Cardiac muscle cell (in vitro differentiated cells and primary cell): ENCODE measurements at places on chromosomes 12 and 14. TPM values are rescaled to one million over a fixed set of nuclear protein-coding genes. Genes with fewer than 3 reads are reported as not detected.

EML5 gene
- total RNA-seq, result 0.11 and 0.92 TPM in 2 replicates

LDHB gene
- total RNA-seq, result 842 and 1,015 TPM in 2 replicates

SLC2A14 gene
- 0.07 TPM in 1 of 2 replicates, not detected in the other for total RNA-seq

DNA sequence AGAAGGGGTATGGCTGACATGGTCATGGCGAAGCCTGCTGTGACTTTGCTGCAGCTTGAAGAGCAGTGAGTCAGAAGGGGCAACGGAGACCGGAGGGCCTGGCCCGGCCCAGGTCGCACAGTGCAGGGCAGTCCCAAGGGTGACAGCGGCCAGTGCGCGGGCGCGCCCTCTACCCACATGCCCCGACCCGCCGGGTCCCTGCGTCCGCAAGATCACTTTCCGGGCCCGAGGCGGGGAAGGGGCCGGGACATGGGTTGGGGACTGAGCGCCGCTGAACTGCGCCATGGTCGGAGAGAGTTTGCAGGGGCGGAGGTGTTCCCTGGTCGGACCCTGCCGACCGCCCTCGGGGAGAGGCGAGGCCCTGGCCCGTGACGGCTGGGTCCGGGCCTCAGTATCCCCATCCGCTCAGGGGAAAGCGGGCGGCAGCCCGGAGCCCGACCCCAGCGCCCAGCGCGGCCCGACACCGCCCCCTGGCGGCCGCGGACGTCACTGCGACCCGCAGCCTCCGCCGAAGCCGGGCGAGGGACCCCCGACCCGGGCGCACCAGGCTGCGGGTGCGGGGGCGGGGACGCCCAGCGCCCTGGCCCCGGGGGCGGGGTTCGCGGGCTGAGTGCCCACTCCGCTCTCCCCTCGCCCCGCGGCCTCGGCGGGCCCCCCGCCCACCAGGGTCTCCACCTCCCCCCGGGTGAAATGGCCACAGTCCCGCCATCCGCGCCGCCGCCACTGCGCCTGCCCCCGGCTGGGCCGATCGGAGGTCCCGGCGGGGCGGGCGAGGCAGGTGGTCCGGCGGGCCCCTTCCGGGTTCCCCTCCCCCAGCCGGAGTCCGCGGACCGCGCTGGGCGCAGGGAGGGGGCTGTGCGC lies 7.2 kb upstream of the ANKRD9 start:
- peak; percentile 79 for DNase-seq
- no peaks in the 10 kb centered on the region for H3K4me1 ChIP-seq
- no peak overlapping the region for H3K27ac ChIP-seq
- no peaks in the 10 kb centered on the region for H3K36me3 ChIP-seq
- H3K4me3 ChIP-seq, result peak overlapping the region; percentile 86

DNA sequence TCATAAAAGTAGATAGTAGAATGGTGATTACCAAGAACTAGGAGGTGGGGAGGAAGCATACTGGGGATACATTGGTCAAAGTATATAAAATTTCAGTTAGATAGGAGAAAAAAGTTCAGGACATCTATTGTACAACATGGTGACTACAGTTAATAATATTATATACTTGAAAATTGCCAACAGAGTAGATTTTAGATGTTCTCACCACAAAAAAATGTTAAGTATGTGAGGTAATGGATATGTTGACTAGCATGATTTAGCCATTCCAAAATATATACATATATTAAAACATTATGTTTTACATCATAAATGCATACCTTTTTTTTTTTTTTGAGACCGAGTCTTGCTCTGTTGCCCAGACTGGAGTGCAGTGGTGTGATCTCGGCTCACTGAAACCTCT lies 31.0 kb downstream of the TMEM116 start:
- no peak overlapping the region for H3K27ac ChIP-seq
- H3K4me1 ChIP-seq, result no peaks in the 10 kb centered on the region
- no peaks in the 10 kb centered on the region for H3K27me3 ChIP-seq

TOMM20L gene
- total RNA-seq, result not detected in 2 replicates

DNA sequence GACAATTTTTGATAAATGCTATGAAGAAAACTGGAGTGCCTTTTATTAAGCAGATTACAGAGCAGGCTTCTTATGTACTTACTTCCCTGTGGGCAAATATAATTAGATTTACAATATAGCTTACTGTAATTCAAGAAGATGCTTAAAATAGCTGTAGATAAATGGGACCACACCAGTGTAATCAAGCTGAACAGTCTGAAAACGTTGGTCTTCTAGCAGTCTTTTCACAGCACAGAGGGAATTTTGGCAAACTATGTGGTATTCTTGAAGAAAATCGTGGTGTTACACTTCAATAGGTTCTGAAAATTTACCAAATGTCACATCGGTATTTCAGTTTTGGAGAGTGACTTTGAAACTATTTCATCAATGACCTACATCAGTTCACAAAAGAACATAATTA lies 47.7 kb downstream of the SLC16A7 start:
- no peak overlapping the region for H3K4me3 ChIP-seq
- no peak overlapping the region for H3K27ac ChIP-seq
- no peaks in the 10 kb centered on the region for H3K36me3 ChIP-seq
- H3K27me3 ChIP-seq, result no peaks in the 10 kb centered on the region
- no peaks in the 10 kb centered on the region for H3K4me1 ChIP-seq

WIF1 gene
- total RNA-seq, result not detected in 2 replicates

SYCP3 gene
- total RNA-seq, result not detected in 2 replicates

DNA sequence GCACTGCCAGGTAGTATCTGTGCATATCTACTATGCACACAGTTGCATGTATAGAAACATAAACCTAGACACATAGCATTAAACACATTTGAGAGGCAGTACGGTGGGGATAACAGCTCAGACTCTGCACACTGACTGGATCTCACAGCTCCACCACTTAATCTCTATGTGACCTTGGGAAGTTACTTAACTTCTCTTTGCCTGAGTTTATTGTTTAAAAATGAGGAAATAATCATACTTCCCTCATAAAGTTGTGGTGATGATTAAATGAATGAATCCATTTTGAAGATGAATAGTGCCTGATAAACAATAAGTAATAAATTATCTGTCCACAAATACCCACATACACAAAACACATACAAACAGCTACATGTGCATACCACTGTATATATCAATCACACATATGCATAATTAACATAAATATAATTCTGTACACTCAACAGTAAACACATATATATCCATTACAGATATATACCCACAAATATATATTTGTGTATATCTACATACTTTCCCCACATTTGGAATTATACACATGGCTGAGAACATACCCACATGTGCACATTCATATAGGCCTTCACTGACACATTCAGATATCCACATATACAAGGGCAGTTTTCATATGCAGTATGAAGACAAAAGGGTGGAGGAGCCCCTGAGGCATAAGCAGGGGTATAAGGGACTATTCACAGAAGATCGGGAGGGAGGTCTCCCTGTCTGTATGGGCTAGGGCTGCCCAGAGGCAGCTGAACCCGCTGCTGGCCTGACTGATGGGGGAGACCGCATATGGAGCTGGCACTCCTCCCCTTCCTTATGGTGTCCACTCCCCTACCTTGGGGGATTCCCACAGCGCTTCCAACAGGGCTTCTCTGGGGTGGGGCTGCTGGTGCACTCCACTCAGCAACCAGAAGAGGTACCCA lies 5.9 kb downstream of the CDH24 start:
- no peaks in the 10 kb centered on the region for H3K36me3 ChIP-seq
- no peak overlapping the region for H3K27ac ChIP-seq
- no peaks in the 10 kb centered on the region for H3K4me1 ChIP-seq

FLRT2 gene
- total RNA-seq, result 5.8 and 10.1 TPM in 2 replicates

DNA sequence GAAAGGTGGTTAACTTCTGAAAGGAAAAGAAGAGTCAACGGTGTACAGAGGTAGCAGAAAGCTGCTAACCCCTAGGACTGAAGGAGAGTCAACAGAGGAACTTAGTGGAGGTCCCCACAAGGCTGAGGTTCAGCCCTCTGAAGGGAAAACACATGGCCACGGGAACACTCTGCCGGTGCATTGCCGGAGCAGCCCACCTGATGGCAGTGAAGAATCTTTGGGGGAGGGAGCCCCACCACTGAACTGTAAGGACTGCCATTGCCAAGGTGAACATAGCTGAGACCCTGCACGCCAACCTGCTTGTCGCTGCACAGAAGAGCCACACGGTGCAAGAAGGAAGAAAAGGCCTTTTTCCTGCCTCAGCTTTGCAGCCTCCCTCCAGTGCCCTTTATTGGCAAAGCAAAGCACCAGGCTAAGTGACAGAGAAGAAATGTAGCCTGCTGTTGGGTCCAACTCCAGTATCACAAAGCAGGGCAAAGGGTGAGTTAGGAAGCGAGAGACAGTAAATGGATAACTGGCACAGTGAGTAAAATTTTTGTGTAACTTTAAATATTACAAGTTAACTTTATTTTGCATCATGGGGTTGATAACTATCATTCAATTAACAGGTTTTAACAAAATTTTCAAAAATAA lies 76.9 kb downstream of the LIN52 start:
- H3K27ac ChIP-seq, result no peak overlapping the region
- no peak for DNase-seq
- no peaks in the 10 kb centered on the region for H3K36me3 ChIP-seq
- peaks cover 5% of the 10 kb centered on the region for H3K4me1 ChIP-seq

DNA sequence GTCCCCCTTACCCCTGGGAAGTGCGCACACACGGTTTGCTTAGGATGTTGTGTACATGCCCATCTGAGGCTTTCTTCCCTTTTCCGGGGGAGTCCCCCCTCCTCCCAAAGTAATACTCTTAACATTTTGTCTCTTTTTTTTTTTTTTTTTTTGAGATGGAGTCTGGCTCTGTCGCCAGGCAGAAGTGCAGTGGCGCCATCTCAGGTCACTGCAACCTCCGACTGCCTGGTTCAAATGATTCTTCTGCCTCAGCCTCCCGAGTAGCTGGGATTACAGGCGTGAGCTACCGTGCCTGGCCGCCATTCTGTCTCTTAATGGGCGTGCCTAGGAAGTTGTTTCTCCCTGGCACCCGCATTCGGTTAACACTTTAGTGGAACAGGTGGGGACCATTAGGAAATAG lies 4.5 kb upstream of the GMFB start:
- H3K36me3 ChIP-seq, result no peaks in the 10 kb centered on the region
- H3K27ac ChIP-seq, result no peak overlapping the region
- no peak for DNase-seq
- peaks cover 4% of the 10 kb centered on the region for H3K4me1 ChIP-seq
- H3K27me3 ChIP-seq, result no peaks in the 10 kb centered on the region
- no peak overlapping the region for H3K4me3 ChIP-seq

HNF1A gene
- total RNA-seq, result not detected in 2 replicates

GRCh38 chr12:131482686-131483085 lies 228.2 kb upstream of the SFSWAP start:
- no peak overlapping the region for H3K27ac ChIP-seq
- no peaks in the 10 kb centered on the region for H3K36me3 ChIP-seq
- no peak for DNase-seq
- H3K4me3 ChIP-seq, result no peak overlapping the region
- no peaks in the 10 kb centered on the region for H3K4me1 ChIP-seq

DNA sequence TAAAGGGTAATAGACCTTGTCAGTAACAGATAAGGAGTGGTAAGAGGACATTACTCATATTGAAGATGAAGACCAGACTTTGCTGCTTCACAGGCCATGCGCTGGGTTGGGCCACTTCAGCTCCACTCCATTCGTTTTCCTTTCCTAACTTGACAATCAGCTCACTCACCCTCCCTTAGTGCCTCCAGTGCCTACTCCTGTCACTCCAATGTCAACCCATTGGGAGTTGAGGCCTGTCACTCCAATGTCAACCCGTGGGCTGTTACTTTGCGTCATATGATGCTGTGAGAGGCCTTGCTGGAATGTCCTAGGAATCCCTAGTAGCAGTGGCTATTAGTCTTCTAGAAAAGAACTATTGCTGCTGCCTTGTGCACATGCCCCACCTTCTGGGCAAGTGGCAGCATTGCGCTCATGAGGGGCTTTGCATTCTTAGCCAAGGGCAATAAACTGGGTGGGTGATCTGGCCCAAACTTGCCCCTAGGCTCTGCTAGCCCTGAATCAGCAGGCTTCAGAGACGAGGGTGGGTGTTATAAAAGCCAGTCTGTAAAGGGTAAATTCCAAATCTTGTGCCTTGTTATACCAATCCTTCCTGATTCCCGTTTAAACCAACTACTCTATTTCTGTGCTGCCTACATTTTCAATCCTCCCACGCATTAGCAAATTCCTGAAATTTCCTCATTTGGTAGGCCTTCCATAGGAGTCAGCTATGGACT lies 36.1 kb downstream of the BAZ2A start:
- H3K27me3 ChIP-seq, result no peaks in the 10 kb centered on the region
- peak; percentile 83 for DNase-seq
- H3K4me1 ChIP-seq, result peaks cover 25% of the 10 kb centered on the region
- peaks cover 15% of the 10 kb centered on the region for H3K36me3 ChIP-seq
- no peak overlapping the region for H3K4me3 ChIP-seq
- H3K27ac ChIP-seq, result peak overlapping the region; percentile 91

GRCh38 chr12:5614256-5614655 lies 182.3 kb downstream of the NTF3 start:
- no peak overlapping the region for H3K4me3 ChIP-seq
- no peak for DNase-seq
- no peaks in the 10 kb centered on the region for H3K27me3 ChIP-seq
- no peak overlapping the region for H3K27ac ChIP-seq
- H3K4me1 ChIP-seq, result no peaks in the 10 kb centered on the region

- H3K4me1 ChIP-seq, result no peaks in the 10 kb centered on the region
- H3K27ac ChIP-seq, result no peak overlapping the region
- H3K4me3 ChIP-seq, result no peak overlapping the region
- no peak for DNase-seq
- H3K27me3 ChIP-seq, result no peaks in the 10 kb centered on the region
These were observed 257.2 kb upstream of the DIO2 start for GRCh38 chr14:80468331-80469122.

- no peaks in the 10 kb centered on the region for H3K27me3 ChIP-seq
- H3K4me3 ChIP-seq, result no peak overlapping the region
These were observed 131.2 kb downstream of the HMGA2 start for GRCh38 chr12:65955452-65955851.

CCDC88C gene
- 0.92 and 1.2 TPM in 2 replicates for total RNA-seq

SLC15A4 gene
- 29.4 and 39.4 TPM in 2 replicates for total RNA-seq
